Stimulated activated CD4-positive, alpha-beta T cell treated with anti-CD3 and anti-CD28 coated beads, TNF-alpha, amount 100 ng/mL, for 24 hours (primary cell): ENCODE measurements at places on chromosomes 7 and 10.

DNA sequence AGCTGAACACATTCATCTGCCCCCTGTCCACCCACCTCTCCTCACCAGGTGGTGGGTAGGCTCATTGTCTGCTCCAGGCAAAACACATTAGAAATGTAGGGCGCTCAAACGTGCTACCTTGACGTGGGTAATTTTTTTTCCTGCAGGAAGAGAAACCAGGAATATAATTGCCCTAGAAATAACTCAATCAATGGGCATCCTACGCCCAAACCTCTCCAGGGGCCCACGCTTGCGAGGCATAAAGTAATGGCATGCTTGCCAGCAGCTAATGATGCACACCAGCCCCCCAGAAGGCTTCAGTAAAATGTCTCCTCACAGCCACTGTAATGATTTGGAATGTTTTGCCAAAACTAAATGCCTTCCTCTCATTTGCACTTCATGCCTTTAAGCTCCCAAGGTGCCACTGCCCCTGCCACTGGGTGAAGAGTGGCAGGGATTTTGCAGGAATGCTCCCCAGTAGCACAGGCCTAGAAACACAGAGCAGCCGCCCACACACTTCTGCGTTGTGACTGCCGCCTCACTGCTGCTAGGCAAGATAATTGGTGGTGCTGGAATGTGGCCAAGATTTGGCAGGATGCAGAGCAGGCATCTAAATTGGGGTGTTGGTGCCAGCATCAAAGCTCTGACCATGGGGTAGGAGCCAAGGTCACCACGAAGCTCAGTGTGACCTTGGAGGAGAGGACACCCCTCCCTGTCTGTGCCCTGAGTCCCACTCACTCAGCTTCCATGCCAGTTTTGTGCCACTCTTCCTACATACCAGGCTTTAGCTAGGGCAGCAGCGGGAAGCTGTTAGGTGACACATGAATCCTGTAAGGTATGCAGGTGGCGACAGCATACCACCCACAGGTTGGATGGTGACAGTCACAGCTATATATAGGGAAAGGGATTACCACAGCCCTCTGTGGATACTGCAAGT, 48.7 kb upstream of the PPP1R3C start:
- DNase-seq: no peak

GRCh38 chr7:71509381-71509780, 377.4 kb downstream of the GALNT17 start:
- DNase-seq: no peak

- peak; percentile 73 for DNase-seq
Observed at GRCh38 chr7:100130608-100131453, 4.1 kb downstream of the MBLAC1 start.

GRCh38 chr10:95784279-95784913, 28.4 kb downstream of the ENTPD1 start:
- no peak for DNase-seq

DNA sequence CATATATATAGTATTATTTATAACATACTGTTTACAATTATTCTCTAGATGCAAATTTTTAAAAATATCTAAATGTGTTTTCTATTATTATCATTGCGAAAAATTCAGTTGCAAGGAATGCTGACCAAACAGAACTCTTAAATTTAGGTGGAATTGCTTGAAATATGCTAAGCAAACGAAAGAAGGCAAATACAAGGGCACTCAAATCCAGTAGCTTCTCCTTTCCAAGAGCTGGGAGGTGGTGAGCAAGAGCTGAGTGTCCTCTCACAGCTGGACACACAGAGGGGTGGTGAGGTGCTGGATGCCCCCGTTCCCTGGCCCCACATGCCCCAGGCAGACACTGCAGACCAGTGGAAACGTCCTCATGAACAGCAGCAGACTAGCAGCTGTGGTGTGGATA, 166.0 kb downstream of the TAX1BP1 start:
- no peak for DNase-seq

GRCh38 chr7:36984710-36985312, 260.5 kb upstream of the AOAH start:
- DNase-seq: no peak

DNA sequence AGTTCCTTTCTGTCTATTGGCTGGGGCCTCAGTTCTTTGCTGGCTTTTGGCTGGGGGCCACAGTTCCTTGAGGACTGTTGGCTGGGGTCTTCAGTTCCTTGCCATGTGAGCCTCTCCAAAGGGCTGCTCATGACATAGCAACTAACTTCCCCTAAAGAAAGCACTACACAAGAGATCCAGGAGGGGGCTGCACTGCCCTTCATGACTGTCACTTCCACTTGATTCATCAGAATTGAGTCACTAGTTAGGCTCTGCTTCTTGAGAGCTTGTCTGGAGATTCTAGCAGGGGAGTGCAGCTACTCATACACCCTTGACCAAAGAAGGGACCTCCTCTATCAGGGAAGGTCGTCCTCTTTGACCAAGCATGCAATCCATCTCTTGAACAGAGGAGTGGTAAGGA, 38.0 kb upstream of the MKX start:
- DNase-seq: peak; percentile 3

DNA sequence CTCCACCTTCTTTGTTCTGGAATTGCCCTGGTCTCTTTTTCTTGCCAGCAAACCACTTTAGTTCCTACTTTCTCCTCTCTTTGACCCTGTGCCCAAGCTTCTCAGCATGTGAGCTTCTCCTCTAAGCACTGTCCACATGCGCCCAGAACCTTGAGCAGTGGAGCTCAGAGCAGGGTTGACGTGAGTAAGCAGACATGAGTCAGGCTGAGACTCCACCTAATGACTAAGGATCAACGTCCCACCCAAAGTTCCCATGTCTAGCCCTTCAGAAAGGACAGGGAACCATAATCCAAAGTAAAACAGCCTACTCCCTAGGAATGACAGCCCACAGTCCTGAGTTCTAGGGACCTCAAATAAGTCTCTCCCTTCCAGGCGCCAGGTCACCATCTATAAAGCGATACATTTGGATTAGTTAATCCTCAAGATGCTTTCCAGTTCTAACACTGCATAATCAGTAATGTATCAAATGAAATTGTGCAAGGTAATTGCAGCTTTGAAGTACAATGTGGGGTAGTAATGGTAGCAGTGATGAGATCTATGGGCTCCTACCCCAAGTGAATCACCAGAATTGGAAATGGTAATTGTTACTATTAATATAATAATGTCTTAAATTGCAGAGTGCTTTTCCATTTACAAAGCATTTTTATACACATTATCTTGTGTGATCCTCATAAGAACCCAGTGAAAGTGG, 44.5 kb downstream of the KCNMA1 start:
- DNase-seq: no peak

DNA sequence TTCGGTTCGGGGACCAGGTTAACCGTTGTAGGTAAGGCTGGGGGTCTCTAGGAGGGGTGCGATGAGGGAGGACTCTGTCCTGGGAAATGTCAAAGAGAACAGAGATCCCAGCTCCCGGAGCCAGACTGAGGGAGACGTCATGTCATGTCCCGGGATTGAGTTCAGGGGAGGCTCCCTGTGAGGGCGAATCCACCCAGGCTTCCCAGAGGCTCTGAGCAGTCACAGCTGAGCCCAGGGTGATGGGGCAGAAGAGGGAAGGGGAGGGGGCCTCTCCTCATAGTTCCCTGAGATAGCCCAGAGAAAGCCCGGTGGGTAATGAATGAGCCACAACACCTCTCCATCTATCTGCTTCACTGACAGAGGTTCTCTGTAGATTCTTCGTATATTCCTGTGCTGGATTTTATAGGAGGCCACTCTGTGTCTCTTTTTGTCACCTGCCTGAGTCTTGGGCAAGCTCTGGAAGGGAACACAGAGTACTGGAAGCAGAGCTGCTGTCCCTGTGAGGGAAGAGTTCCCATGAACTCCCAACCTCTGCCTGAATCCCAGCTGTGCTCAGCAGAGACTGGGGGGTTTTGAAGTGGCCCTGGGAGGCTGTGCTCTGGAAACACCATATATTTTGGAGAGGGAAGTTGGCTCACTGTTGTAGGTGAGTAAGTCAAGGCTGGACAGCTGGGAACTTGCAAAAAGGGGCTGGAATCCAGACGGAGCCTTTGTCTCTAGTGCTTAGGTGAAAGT, 16.4 kb downstream of the PRSS2 start:
- no peak for DNase-seq

DNA sequence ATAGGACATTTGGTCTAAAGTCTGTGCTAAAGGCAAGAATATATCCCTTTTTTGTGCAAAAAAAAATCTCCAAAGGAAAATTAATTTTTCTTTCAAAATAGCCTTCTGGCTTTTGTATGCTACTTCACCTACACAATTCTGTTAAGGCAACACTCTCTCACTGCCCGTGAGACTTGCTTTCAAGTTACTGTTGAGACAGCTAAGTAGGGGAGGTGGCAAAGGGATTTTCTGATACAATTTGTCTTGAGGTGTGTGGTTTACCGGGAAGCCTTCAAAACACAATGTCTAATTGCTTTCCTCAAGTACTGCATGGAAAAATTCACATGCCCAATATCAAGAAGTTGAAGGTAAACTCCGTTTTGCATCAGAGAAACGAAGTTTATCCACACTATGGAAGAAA, 50.8 kb upstream of the RSU1 start:
- no peak for DNase-seq

DNA sequence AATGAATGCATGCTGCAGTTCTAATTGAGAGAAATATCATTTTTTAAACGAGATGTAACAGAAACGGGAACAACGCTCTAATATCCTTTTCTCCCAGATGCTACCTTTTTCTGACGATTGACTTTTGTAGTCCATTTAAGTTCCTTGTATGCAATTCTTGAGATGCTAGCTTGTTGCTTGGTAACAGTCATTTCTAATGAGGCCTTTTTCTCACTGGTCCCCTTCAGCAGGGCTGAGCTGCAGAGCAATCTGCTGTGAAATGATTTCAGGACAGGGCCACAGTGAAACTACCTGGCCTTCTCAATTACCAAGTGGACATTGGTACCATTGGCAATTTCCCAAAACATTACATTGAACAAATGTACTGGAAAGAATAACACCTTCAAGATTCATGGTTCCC, 26.2 kb upstream of the FOXK1 start:
- DNase-seq: no peak

- no peak for DNase-seq
Observed at GRCh38 chr7:74071121-74071520, 12.5 kb upstream of the LIMK1 start.

- no peak for DNase-seq
Observed at GRCh38 chr7:39620486-39620885, 2.9 kb upstream of the RALA start.

GRCh38 chr10:93757801-93758507, at the start of gene LGI1:
Gene LGI1, plus strand, starts transcription at chr10:93757936. Its CDS starts 209 bp downstream, at chr10:93758145.
- DNase-seq: no peak

DNA sequence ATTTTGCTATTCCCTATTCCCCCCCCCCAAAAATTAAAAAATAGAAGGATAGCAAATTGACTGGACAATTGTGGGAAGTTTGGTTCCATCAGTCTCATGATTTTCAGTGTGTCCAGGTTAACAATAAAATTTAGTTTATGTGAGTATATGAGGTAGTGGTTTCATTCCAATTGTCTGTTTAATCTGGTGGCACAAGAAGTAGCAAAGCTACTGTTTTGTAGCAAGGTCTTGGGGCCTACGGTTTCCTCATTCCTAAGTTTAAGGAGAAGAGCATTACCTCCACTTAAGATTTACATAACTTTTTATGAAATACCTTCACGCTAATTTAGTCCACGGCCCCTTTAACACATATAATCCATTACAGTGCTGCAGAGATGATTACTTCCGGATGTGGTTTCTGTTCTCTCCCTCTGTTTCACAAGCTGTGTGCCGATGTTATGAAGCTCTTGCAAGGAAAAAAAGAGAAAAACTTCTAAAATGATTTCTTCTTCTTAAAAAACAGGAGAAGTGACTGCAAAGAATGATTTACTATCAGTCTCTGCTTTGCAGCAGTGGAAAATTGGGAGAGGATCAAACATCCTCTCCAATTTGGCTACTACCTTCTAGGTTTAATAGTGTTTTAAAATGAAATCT, 32.7 kb upstream of the NPVF start:
- no peak for DNase-seq

- no peak for DNase-seq
Observed at GRCh38 chr10:92760609-92761008, 70.9 kb downstream of the HHEX start.

- DNase-seq: peak; percentile 29
Observed at GRCh38 chr7:47254081-47254977, 327.6 kb downstream of the TNS3 start.

DNA sequence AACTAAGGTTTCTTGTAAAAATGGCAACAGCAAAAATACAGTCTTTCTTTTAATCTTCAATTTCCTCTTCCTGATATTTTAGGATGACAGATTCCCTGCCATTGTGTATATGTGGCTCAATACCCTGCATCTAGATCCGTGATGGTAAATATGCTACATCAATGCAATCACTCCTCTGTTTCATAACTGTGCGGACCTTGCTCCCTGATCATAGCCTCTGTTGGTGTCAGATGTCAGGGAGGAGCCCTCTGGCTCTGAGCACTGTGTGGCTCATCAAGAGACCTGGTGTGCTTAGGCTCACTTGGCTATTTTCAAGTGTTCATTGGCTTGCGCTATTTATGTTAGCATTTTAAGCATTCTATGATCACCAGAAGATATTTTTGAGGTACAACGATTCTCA, 33.0 kb upstream of the AGR3 start:
- no peak for DNase-seq

- DNase-seq: no peak
Observed at GRCh38 chr7:69402696-69403095, 195.6 kb upstream of the AUTS2 start.

DNA sequence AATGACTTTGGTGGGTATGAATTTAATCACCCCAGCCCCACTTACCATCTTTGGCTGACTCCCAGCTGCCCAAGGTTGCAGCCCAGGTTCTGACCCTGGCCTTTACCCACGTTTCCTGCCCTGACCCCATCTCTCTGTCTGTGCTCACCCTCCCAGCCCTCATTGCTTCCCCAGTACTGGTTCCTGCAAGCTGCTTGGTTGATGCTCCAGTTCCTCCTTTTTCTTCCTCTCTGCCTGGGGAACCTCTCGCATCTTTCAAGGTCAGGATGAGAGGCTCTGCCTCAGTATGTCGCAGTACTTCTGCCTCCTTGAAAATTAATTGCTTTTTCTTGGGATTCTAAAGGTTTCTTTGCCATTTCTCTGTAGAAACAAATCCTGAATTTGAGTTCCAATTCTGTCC, 263.8 kb upstream of the ZNF32 start:
- no peak for DNase-seq

GRCh38 chr10:24617771-24618396, 105.8 kb downstream of the ARHGAP21 start:
- no peak for DNase-seq

DNA sequence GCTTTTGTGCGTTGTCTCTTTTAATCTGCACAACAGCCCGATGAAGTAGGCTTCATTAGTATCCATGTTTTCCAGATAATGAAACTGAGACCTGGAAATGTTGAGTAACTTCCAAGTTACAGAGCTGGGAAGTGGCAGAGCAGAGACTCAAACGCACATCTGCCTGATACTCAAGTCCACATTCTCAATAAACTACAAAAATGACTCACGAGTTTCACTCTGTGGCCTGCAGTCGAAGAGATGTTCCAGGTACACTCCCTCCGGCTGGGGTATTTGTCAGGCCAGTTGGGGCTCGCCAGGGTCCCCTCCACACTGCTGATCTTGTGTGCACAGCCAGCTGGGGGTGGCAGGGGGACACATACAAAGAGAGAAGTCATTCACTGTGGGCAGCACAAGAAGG, 17.7 kb upstream of the OPALIN start:
- DNase-seq: no peak

- no peak for DNase-seq
Observed at GRCh38 chr7:117489911-117490310, 10.1 kb downstream of the CFTR start.
